Left renal cortex interstitium (tissue), 4 donors: ENCODE measurements at places on chromosomes 5 and 9. TPM values are rescaled to one million over a fixed set of nuclear protein-coding genes. Genes with fewer than 3 reads are reported as not detected.

The ANKRD34B gene
- 0.17 TPM for polyA plus RNA-seq

The SLC27A6 gene
- 1.8 TPM for polyA plus RNA-seq

The HTR1A gene
- polyA plus RNA-seq, result not detected

The RNF183 gene
- polyA plus RNA-seq, result 6.6 TPM

The SLC6A3 gene
- polyA plus RNA-seq, result 0.88 TPM

The FRMD3 gene
- polyA plus RNA-seq, result 21.3 TPM

The SLC1A1 gene
- polyA plus RNA-seq, result 18.8 TPM

The FSD1L gene
- polyA plus RNA-seq, result 7.8 TPM

The GRXCR2 gene
- polyA plus RNA-seq, result 0.08 TPM

DNA sequence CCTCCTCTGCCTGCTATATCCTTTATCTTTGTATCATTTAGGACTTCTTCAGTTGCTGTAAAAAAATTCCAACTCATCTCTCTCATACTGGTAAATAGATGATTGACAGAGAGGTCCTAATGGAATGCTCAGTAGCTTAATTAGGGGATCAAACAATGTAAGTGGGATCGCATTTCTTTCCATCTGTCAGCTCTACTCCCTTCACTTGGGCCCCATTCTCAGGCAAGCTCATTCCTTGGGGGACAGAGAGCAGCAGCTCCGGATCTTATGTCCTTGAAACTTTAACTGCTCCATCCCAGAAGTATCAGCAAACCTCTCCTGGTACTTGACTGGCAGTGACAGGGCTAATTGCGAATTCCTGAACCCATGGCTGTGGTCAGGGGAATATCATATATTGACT is 146.7 kb downstream of the YTHDC2 start:
- DNase-seq, result no peak

- no peak for DNase-seq
Measured at GRCh38 chr5:73946919-73947602, 321.1 kb downstream of the ARHGEF28 start.

- DNase-seq, result no peak
Measured at GRCh38 chr5:173318881-173319620, 9.2 kb downstream of the STC2 start.

- DNase-seq, result no peak
Measured at GRCh38 chr9:6418764-6419163, 5.8 kb downstream of the UHRF2 start.

DNA sequence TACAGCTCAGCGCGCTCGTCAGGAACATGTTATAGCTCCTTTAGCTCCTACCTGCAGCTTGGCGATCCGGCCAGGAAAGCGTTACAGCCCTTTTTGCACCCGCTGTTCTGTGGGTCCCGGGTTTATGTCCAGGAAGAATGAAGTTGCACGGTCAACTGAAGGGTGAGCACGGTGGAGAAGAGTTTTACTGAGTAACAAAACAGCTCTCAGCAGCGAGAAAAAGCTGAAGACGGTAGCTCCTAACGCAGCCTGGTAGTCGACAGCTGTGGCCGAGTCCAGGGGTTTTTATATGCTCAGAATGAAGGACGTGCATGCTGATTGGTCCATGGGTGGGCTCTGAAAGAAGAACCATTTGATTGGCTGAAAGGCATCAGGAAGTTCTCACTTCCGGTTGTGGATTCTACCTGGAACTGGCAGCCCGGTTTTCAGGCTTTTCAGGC is 1830.1 kb upstream of the NUDT12 start:
- no peak for DNase-seq

- DNase-seq, result no peak
Measured at GRCh38 chr9:106800701-106801270, 62.2 kb upstream of the ZNF462 start.

DNA sequence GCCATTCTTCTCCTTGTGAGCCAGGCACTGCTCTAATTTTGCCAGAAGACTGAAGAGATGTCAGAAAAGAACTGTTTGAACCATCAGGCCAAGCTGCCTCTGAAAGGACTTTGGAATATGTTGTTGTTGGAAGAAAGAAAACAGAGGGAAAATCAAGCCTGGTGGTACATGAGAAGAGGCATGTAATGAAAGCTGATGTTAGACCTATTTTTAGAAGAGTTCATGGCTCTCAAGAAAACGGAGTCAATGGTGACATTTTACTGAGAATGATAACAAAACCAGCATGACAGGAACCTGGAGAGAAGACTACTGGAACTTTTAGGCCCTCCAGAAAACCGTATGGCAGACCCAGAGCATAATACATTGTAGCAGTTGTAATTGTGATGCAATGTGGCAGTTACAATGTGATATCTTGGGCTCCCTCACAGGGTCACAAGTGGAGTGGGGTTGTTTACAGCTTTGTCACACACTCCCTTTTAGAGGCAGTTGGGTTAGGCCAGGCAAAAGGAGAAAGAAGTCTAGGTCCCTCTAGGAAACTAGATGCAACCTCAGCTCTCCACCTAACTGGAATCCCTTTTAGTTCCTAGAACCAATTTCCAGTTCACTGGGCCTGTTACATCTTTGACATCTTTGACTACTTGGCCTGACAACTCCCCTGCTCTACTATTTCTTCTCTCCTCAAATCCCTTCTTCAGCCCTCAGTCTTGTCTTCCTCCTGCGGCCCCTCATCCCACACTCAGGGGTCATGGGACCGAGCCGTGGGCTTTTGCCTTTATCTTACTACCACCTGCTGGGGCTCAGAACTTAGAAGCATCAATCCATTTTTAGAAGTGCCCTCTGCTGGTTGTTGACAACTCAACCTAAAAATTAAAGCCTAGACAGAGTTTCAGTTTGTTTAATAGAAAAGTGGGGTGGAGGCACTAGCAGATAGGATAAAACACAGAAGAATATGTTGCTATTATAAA is 61.2 kb upstream of the JAK2 start:
- DNase-seq, result no peak

- DNase-seq, result no peak
Measured at GRCh38 chr5:150782850-150783249, 4.3 kb downstream of the SMIM3 start.

DNA sequence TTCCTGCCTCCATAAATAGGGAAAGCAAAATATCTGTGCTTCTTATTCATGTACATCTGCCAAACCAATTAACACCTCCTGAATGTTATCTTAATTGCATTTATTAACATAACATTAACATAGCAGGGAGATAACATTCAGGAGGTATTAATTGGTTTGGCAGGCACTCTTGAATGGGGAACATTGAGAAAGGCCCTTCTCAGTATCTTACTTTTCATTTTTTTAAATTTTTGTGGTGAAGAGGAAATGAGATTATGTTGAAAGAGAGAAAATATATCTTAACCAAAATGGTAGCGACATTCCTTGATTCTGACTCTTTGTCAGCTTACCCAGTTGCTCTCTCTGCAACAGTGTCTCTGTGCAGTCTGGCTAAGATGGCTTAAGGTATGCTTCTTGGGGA is 100.4 kb upstream of the TLE1 start:
- DNase-seq, result no peak

DNA sequence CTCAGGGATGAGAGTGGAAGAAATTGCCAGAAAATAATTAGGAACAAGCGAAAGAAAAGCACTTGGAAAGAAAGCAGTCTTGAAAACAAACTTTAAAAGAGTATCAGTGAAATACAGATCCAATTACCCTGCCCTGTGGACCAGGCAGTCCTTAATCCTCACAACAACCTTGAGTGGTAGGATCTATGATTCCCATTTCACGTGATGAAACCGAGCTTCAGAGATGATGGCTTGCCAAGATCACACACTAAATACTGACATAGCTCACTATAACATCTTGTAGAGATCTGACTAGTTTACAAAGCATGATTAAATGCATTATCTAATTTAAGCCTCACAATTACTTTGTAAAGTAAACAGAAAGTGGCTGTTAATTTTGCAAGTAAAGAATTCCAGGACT is 55.5 kb upstream of the ABCA1 start:
- DNase-seq, result no peak

GRCh38 chr5:2432076-2432920 is 319.2 kb downstream of the IRX2 start:
- DNase-seq, result no peak

GRCh38 chr9:100639854-100640253 is 62.0 kb downstream of the CAVIN4 start:
- DNase-seq, result no peak

GRCh38 chr9:73050065-73050816 is 97.4 kb upstream of the ALDH1A1 start:
- DNase-seq, result no peak

DNA sequence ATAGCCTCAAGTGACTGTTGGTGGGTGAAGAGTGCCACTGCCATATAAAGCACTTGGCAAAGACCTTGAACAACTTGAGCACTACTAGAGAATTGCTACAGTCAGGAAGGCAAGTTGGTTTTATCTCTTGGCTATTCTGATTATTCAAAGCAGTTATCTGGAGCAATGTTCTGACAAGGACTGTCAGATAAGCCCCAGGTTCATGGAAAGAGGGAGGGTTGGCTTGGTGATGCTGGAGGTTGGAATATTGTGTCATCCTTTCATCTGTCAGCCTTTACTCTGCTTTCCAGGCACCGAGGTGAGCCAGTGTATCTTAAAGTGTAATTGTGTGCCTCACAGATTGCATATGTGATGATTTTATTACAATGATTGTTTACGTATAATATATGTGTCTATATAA is 548.4 kb upstream of the ZNF608 start:
- DNase-seq, result no peak

DNA sequence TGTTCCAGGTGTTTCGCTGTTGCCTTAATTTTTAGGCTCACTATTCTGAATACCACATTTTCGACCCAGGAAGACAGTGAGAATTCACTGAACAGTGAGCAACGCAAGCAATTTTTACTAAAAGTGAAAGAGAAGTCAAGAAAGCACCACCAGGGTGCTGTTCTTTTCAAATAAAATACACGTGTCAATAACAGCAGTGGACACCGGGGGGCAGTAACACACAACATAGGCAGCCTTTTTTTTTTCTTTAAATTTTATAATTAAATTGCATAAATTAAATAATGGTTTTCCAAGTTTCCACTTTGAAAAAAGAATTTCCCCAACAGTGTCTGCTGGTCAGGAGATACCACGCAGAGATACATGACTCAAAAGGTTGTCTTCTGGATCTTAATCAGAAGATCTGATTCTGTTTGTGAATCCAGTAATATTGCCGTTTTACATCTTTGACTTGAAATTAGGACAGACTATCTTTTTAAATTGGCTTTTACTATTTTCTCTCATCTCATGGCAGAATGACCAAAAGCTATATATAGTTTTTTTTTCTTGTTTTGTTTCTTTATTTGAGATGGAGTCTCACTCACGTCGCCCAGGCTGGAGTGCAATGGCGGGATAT is 47.1 kb upstream of the SH3GL2 start:
- peak; percentile 28 for DNase-seq

DNA sequence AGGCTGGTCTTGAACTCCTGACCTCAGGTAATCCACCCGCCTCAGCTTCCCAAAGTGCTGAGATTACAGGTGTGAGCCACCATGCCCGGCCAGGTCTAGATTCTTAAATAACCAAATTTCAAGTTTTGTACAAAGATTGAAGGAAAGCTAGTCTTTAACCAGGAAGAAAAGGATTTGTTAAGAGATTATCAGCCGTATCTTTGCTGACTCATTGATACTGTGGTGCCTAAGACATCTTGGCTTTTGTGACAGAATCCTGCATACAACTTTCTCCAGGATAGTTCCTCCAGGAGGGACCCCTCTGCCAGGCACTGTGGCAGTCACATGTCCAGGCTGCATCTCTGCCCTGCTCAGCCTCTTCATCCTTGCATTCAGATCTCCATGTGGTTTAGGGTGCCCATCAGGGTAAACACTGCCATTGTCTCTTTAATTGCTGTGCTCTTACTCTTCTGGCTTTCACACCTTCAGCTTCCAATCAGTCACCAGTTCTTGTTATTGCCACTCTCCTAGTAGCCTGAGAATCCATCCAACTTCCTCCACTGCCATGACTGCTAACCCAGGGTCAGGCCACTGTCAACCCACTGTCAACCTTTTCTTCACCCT is 10.0 kb downstream of the MAP3K1 start:
- DNase-seq, result no peak
